ENCODE measurements at places on chromosomes 2 and 18.

DNA sequence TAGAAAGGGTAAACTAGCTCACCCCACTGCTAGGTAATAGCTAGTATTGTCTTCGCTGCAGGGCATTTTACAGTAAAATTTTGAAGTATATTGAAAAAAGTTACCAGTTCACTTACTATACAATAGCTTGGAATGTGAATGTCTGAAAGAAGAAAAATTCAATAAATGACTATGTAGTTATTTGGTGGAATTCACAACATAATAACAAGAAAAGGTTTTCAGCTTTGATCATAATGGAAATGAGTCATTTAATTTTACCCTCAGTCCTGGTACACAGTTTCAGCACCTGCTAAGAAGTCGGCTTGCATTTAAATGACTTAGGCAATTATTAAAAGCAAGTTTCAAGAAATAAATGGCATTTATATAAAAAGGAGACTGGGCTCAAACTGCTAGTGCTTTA is 90.4 kb downstream of the NUP35 start:
- no peak for DNase-seq

GRCh38 chr2:231047274-231047922 is 9.3 kb upstream of the PSMD1 start:
- no peak for DNase-seq

- no peak for DNase-seq
These were observed 111.7 kb upstream of the GPC1 start for GRCh38 chr2:240323601-240324291.

- DNase-seq: no peak
These were observed 933 bp upstream of the ADNP2 start for GRCh38 chr18:80108121-80108536.

- no peak for DNase-seq
These were observed 96.6 kb upstream of the ALPP start for GRCh38 chr2:232281858-232282507.

All from CD4-positive, alpha-beta T cell treated with Interleukin-12 subunit alpha and Interleukin-12 subunit beta, for 1 hour (primary cell).